ENCODE measurements at places on chromosomes 4 and X.

DNA sequence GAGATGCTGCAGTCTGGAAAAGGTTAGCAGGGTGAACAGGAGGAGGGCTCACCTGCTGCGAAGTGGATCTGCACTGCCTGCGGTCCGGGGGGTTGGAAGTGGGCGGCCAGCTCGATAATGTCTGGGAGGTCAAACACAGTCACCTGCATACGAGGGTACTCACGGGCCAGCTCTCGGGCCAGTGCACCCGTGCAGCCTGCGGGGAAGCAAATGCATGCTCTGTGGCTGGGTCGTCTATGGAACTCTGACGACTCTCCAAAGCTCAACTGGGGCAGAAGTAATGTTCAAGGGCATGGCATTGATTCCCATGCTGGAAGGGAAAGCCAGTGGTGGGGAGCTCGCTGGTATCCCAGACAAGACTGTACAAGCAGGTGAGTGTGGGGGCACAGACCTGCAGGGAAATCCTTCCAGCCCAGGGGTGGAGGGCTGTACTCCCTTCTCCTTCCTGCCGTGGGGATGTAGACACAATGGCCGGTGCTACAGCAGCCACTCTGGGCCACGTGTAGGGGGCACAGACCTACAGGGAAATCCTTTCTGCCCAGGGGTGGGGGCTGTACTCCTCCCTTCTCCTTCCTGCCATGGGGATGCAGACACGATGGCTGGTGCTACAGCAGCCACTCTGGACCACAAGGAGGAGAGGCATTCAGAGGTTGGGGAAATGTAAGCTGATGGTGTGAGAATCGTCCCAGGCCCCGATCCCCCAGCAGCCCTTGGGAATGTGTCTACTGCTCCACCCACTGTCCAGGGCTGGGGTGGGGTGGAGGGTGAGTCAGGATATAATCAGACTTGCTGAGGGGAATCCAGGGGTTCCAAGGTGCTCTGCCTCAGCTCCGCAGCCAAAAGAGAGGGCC lies 26.2 kb upstream of the SLC25A6 start:
- DNase-seq: no peak

DNA sequence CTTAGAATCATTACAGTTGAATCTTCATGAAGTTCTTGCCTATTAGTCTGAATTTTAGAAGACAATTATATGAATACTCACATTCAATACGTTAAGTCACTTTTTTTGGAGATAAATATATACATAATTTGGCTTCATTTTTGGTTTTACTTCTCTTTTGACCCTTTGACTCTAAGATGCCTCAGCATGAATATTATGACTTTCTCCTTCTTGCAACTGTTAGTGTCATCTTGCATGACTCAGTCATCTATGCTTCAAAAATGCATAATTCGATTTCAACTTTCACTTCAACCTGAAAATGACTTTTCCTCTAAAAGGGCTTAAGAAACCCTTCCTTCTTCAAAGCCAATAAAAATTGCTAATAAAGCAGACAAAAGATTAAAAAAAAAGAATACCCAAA lies 1427.5 kb downstream of the ADGRL3 start:
- no peak for DNase-seq

DNA sequence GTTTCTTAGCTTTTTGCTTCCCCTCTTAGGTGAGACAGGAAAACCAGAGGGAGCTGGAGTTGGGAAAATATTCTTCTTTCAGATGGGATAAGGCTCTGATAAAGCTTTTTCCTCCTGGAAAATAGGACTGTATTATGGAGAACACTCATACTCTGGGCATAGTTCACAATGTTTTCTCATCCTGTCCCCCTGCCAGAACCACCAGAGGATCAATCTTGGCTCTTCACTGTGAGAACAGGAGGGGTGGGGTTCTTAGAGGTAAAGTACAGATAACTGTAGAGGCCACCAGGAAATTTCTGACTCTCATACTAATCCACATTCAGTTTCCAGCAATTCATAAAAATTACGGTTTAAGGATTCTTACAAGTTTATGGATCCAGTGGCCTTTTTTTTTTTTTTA lies 661.8 kb upstream of the MAGEB2 start:
- no peak for DNase-seq

- no peak for DNase-seq
Measured at GRCh38 chr4:77881460-77882295, 19.0 kb downstream of the MRPL1 start.

DNA sequence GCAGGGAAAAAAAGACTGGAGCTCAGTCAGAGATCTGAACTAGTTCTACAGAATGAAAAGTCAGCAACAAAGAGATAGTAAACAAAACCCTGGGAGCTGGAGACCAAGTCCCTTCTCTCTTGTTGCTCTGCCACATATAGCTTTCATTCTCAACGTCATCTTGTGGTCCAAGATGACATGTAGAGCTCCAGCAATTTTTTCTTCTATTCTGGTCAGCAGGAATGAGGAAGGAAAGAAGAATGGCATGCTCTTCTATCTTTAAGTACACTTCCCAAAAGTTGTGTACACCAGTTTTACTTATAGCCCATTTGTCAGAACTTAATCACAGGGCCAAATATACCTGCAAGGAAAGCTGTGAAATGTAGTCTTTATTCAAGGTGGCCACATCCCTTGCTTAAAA lies 45.6 kb downstream of the RAP2C start:
- DNase-seq: no peak

DNA sequence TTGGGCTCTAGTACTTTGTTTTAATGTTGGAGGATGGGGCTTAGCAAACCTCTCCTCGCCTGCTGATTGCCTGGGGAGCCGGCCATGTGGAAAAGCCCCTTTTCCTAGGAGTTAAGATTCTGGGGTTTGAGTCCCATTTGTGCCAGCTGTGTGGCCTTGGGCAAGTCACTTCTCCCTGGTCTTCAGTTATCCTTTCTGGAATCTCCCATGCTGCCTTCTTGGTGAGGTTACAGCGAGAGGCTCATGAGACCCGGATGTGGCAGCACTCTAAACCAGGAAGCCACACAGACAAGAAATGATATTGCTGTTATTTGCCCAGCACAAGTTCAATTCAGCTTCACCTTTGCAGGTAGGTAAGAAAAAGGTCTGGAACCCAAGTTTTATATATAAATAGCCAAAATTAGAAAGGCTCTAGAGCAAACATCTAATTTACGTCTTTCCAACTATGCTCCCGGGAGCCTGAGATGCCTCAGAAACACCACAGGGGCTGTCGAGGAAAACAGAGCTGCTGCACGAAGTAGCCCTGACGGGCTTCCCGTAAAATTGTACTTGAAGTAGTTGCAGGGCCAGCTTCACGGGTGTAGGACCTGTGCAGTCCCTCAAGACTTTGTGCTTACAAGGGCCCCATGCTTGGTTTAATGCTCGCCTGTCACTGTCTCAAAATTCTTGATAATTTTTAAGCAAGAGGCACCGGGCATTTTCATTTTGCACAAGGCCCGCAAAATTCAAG lies 8.3 kb upstream of the SASH3 start:
- no peak for DNase-seq

- DNase-seq: no peak
Measured at GRCh38 chr4:101458914-101459313, 111.6 kb upstream of the PPP3CA start.

DNA sequence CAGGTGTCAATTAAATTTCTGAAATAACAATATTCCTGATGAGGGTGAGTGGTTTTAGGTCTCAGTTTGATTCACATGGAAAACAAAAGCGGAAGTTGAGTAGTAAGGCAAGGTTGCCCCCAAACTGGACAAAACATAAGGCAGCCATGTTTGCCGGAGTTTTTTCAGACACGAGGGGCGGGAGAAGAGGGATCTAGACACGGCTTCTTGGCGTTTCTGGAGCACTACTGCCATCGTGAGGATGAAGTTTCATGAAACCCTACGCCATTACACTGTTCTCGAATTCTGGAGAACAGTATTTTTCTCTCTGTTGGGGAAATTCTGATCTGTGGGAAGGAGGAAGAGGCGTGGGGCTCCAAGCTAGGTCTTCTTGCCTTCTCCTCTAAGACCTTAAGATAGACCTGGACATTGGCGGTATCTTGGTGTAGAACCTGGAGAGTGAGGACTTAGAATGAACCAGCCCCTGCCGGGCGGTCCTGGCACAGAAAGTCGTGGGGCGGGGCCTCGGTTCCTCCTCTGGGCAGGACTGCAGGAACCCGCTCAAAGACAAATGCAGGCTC lies 160.3 kb downstream of the OR13H1 start:
- no peak for DNase-seq

- no peak for DNase-seq
Measured at GRCh38 chr4:30727409-30727808, 7.2 kb downstream of the PCDH7 start.

DNA sequence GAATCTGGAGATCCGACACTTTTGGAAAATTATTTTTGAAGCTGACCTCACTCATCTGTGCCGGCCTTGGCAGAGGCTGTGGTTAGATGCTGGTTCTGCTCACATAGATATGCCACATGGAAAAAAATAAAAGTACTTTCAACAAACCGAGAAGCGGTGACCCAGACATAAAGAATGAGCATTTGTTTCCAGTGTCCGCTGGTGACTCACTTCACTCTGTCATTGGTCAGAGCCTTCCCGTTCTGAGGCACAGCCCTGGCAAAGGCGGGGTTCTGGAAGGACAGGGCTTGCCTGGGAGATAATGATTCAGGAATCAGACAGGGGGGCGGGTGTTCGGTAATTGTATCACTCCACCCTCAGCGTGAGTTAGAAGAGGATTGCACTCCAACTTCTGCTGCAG lies 172.4 kb upstream of the MXRA5 start:
- DNase-seq: no peak

- no peak for DNase-seq
Measured at GRCh38 chr4:135354876-135355275, 1153.3 kb upstream of the PABPC4L start.

DNA sequence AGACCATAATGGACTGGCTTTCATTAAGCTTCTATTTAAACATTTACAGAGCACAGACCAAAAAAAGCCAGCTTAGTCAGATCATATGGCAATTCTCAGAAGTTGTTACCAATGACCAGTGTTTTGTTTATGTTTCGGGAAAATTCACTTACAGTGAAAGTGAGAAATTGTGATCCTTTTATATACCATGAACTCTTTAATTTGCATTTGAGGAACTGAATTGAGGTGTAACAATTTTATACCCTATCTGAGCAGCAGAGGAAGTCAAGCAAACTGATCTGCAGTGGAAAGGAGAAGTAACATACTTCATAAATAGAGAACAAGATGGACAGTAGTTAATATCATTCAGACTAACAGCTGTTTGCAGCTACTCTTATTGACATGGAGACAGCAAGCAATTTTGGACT lies 97.1 kb downstream of the TMA16 start:
- peak; percentile 49 for DNase-seq

DNA sequence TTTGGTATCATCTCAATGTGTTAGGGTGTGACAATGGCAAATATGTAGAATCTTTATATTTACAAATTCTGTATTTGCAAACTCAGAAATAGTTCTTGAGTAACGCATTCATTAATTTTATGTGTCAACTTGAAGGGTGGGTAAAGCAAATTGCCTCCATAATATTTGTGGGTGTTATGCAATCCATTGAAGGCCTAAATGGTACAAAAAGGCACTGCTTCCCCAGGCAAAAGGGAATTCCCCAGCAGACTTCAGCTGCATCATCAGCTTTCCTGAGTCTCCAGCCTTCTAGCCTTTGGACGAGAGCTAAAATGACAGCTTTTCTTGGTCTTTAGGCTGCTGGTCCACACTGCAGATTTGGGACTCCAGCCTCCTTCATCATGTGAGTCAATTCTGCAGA lies 292.2 kb upstream of the PCDH7 start:
- DNase-seq: no peak

DNA sequence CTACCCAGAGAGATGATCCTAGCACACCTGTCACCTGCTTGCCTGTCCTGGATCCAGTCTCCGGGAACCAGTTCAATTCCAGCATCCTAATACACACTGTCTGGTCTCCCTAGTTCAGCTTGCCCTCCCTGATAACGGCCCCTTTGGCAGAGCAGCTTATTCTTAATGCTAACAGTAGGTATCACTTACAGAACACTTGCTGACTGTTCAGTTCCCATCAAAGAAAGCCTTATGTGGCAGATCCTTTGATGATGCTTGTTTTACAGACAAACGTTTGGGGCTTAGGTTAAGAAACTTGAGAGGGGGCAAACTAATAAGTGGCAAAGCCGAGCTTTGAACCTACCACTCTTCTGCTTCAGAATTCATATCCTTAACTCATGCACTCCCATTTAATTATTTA lies 890 bp downstream of the RASSF6 start:
- DNase-seq: no peak

- DNase-seq: no peak
Measured at GRCh38 chrX:41118156-41118555, 32.9 kb downstream of the USP9X start.

GRCh38 chr4:119825696-119826095 lies 197.1 kb upstream of the PDE5A start:
- DNase-seq: no peak

GRCh38 chr4:113248320-113248719 lies 198.9 kb downstream of the ANK2 start:
- no peak for DNase-seq

DNA sequence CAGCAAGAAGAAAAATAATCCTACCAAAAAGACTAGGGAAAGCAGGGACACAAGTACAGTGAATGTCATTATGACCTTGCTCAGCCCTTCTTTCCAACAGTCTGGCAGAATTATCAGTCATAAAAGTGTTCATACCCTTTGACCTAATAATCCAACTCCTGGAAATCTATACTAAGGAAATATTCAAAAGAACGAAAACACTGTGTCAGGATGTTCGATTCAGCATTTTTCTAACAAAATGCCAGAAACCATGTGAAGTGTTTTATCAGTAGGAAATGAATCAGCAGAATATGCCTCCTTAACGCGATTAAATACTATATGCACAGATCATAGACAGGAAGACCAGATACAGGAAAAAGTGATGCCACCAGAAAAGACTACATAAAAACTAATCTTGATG lies 16.2 kb upstream of the S100G start:
- DNase-seq: no peak

- DNase-seq: no peak
Measured at GRCh38 chrX:31124536-31124935, 52.7 kb upstream of the FTHL17 start.

Measured in germinal center (tissue), 1 donor.